ENCODE measurements at places on chromosomes 6 and 20.

- DNase-seq, result no peak
Measured at GRCh38 chr6:112269114-112269513, 14.7 kb upstream of the LAMA4 start.

GRCh38 chr6:46628976-46629375 lies 23.6 kb downstream of the CYP39A1 start:
- no peak for DNase-seq

GRCh38 chr20:43583982-43584432 lies 6.7 kb upstream of the IFT52 start:
- DNase-seq, result peak; percentile 66

GRCh38 chr6:45454008-45454911 lies 76.5 kb upstream of the SUPT3H start:
- DNase-seq, result no peak

- DNase-seq, result no peak
Measured at GRCh38 chr6:87995461-87995860, 52.2 kb upstream of the SPACA1 start.

GRCh38 chr6:107602321-107603005 lies 112.5 kb downstream of the SOBP start:
- no peak for DNase-seq

GRCh38 chr20:46631874-46632446 lies 19.3 kb downstream of the SLC13A3 start:
- DNase-seq, result peak; percentile 37

DNA sequence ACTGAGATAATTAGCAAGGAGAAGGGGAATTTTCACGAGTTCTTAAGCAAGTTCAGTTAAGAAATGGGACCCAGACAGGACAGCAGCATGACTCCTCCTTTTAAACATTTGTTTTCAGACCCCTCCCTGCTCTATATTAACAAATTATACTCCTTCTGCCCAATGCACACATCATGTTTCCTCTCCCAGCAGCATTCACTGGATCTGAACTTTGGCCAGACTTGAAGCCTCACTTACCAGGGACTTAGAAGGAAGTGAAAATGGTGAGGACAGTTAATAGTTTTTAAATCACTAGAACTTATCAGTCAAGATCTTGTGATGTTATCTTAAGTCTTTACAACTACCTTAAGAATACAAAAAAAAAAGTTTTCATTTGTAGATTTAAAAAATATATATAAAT lies 1174.7 kb upstream of the MAP3K7 start:
- DNase-seq, result no peak

DNA sequence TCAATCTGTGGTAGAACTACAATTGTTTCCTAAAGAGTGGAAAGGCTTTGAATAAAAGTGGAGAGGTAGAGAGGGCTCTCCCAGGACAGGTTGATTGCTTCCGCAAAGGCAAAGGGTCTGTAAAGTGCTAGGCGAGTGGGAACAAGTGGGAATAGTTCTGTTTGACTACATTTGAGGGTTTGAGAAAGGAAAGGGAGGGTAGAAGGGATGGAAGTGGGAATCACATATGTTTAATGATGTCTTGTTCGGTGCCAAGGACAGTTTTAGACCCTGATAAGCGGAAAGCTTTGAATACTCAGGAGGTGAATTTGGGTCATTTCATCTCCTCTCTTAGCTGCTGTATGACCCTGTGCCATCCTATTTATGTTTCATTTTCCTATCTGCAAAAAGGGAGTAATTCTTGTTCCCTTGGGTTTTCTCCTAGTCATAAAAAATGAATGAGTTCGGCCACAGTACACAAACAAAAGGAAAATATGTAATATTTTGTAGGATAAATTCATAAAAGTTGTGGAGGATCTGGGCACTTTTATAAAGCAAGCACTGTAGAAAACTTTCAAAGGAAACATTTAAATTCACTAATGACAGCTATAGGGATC lies 1.7 kb upstream of the PIM1 start:
- DNase-seq, result no peak

DNA sequence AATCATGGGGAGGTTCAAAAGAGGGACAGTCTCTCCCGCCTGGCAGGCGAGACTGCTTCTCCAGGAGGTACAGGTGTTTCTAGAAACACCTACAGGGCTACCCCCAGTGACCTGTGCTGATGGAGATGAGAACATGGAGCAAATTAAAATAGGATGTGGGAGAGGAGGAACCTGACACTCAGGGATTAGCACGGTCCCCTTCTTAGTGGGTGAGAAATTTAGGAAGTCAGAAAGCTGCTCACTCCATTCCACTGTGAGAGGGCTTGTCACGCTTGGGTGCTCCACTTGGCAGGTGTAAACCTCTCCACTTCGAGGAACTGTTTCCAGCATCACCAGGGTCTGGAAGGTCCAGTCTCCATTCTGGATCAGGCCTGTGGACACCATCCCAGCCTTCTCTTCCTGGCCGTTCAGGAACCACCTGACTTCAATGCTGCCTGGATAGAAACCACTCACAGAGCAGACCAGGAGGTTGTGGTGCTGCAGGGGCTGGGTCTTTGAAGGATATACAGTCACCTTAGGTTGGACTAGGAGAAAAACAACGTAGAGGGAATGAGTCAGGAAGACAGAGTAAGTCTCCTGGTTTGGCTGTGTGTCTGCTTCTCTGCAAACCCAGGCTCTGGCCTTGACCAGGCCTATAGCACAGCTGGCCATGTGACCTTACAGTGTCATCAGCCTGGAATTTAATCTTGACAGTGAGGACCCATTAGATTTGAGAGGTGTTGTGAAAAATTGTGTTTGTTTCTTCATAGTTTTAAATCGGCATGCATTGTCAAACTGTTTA lies 8.1 kb downstream of the HLA-DRB1 start:
- no peak for DNase-seq

DNA sequence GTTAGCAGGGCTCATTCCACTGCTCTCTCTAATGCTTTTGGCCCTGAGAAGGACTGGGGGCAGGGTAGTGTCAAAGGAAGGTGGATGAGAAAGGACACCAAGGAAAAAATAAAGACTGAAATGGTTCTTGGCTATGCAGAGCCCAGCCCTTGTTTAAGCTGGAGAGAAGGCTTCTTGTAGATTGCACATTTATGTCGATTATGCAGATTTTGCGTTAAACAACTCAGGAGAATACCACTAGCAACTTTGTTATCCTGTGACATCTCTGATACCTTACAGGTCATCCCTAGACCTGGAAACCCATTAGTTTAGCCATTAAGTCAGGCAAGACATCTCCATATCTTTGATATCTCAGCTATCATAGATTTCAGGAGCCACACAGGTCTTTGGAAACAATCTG lies 11.1 kb upstream of the IL17F start:
- DNase-seq, result no peak

GRCh38 chr6:753486-753885 lies 60.5 kb upstream of the EXOC2 start:
- DNase-seq, result no peak

DNA sequence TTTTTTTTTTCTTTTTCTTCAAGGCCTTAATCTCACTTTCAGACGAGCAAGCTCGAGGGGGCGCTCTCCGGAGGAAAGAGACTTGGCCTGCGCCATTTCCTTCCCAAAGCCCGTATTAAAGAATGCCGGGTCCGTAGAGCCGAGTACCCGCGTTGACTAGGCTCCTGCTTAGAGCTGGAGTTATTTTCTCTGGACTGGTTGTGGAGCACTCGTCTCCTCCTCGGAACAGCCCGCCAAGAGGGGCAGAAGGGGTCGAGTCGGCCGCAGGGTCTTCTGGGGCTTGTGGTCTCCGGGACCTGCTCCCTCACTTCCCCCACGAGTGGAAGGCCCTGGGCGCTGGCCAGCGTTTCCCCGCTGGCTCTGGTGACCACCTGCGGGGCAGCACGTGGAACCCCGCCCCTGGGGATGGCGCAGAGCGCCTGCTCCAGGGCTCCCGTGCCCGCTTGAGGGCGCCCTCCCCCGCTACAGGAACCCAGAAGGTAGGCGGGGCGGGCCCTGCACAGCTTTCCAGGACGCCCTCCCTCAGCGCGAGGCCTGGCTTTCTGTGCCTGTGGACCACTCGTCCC lies 2.7 kb upstream of the MEI4 start:
- peak; percentile 13 for DNase-seq

- no peak for DNase-seq
Measured at GRCh38 chr20:15905661-15906060, 667.6 kb downstream of the KIF16B start.

GRCh38 chr6:162708971-162709370 lies 18.6 kb downstream of the PRKN start:
- no peak for DNase-seq

- DNase-seq, result peak; percentile 14
Measured at GRCh38 chr6:142784344-142784743, 160.6 kb downstream of the HIVEP2 start.

DNA sequence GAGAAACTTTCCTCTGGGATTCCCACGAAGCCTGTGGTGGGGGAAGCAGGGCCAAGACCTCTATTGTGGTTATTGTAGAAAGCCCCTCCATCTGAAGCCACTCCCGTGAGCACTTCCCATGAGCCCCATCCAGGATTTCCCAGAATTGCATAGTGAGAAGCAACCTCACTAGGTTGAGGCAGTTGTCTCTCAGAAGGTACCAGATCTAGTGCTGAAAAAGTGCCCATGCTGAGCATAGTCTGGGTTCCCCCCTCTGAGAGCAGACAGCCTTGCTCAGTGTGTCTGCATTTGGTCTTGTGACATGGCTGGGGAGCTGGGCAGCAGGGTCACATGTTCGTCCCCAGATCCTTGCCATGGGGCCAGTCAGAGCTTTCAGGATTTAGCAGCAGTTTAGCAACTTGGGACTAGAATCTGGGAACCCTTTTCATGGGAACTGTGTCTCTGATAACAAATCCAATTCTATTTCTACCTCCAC lies 38.6 kb downstream of the SLC9A8 start:
- DNase-seq, result peak; percentile 77

All from midbrain (tissue), 1 donor.